Erythroblast (primary cell): ENCODE measurements at places on chromosomes 13 and 19.

- DNase-seq: no peak
Observed at GRCh38 chr13:97220151-97220900, 1.8 kb upstream of the MBNL2 start.

DNA sequence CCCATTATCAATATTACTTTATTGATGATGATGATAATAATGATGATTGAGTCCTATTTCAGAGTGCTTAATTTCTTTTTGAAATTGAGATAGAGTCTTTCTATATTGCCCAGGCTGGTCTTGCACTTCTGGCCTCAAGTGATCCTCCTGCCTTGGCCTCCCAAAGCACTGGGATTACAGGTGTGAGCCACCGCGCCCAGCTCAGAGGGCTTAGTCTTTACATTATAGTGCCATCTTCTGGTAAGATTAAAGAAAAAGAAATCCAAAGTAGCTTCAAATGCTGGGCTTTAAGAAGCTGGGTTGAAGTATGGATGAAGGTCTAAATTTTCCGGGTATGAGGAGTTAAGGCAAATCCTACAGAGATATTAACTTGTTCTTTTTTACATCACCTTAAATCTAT is 3.4 kb upstream of the ZNF333 start:
- peak; percentile 26 for DNase-seq

DNA sequence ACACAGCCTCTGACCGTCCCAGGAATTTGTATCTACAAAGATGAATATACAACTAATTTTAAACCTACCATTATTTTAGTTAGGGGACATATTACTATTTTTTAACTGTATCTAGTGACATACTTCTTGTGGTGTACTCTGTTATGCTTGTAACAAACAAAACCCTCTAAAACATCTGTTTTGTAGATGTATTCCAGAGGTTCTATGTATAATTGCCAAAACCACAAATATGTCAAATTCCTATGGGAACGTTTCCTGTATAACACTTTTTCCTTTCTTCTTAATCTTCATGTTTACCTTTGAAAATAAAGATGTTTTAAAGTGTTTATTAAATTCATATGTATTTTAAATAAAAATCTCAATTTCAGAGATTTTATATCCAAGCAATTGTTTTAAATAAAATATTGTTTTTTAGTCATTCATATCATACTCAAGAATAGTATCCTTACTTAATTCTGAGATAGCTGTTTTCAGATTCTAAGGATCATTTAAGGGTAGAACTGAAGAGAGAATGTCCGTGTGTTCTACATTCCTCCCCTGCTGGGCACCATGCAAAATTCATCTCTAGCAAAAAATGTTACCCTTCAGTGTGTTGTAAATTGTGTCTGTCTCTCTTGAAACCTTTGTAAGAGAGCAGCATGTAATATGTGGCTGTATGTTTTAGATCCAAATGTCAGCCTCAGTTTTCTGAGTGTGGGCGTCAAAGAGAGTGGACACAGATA is 1327.7 kb downstream of the EFNB2 start:
- DNase-seq: no peak

GRCh38 chr19:53112286-53112685 is 9.1 kb upstream of the ZNF160 start:
- no peak for DNase-seq

DNA sequence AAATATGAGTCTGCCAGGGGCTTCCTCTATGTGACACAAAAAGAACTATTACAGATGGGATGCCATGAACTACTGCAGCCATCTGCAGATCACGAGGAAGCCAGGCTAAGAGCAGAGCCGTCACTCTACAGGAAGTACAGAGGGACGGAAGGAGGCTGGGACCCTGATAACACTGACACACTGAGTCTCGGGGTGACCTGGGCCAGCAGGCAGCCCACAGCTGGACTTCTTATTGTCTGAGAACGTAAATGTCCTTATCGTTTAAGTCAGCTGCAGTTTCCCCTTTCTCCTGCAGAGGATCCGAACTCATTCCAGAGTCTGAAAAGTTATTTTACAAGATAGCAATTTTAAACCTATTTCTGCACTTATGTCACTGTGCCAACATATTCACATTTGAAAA is 20.7 kb downstream of the PARP4 start:
- no peak for DNase-seq

DNA sequence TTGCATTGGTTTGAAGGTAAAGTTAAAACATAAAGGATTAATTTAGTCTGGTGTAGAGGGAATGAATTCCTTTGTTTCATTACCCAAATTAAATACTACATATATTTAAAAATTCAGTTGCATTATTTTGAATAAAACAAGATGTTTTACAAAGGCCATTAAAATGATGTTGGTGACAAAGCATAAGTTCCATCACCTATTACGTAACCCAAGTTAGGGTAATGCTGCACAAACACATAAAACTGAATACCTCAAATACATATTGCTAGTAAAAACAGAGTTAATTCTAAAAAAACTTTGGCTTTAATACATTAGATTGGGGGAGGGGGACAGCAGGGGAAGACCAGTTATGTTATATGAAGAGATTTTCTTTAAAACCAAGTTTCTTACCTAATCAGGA is 80.3 kb downstream of the SERP2 start:
- no peak for DNase-seq

GRCh38 chr13:88857256-88857655 is 1186.1 kb downstream of the SLITRK5 start:
- no peak for DNase-seq

- DNase-seq: no peak
Observed at GRCh38 chr13:45215392-45216077, 14.7 kb upstream of the KCTD4 start.

DNA sequence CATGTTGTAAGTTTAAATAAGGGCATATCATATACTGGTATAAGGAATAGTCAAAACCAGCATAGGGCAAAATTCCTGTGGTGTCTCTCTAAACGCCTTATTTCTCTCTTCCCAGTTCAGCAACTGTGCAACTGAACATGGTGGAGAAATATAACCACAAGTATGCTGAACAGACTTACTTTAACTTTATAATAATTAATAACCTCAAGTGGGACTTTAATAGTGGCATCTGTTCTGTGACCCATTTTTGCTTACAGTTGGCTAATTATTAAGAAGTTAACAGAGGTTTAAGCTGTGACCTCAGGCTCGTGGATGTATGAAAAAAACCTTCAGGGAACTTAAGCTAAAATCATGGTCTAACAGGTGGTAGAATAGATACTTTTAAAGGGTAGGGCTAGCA is 54.3 kb downstream of the MICU2 start:
- DNase-seq: no peak

DNA sequence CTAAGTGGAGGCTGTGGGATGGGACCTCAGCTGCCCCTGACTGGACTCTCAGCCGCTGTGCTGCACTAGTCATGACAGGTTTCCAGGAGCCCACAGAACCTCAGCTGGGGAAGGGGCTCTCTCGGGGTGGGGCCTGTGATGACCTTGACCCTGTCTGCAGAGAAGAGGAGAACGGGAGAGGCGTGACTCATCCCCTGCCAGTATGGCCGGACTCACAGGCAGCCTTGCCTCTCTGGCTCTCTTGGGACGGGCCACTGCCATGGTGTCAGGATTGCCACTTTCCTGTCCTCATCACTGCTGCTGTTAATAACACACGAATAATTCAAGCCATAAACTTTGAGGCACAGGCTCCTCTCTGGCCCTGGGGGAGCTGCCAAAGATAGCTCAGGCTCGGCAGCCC is 295.3 kb downstream of the UQCRFS1 start:
- DNase-seq: no peak

- no peak for DNase-seq
Observed at GRCh38 chr13:78176880-78177279, 258.2 kb upstream of the EDNRB start.

GRCh38 chr13:103164251-103164650 is 98.0 kb upstream of the SLC10A2 start:
- no peak for DNase-seq

DNA sequence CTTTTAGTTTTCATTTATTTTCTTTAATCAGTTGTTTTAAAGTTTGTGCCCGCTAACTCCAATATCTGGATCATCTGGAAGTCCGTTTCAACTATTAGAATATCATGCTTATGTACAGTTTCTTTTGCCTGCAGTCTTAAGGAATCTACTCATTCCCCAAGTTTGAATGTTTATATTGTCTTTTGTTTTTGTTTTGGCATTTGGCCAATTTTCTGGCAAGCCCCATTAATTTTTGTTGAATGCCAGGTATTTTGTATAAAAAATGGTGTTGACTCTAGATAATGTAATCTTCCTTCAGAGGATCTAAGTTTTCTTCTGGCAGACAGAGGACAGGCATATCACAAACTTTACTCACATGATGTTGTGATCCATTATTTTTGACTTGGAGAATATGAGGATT is 11.1 kb upstream of the ZNF235 start:
- DNase-seq: no peak

GRCh38 chr13:30332456-30333143 is 25.2 kb upstream of the KATNAL1 start:
- DNase-seq: no peak

GRCh38 chr19:13441810-13442512 is 64.3 kb downstream of the CACNA1A start:
- peak; percentile 64 for DNase-seq

DNA sequence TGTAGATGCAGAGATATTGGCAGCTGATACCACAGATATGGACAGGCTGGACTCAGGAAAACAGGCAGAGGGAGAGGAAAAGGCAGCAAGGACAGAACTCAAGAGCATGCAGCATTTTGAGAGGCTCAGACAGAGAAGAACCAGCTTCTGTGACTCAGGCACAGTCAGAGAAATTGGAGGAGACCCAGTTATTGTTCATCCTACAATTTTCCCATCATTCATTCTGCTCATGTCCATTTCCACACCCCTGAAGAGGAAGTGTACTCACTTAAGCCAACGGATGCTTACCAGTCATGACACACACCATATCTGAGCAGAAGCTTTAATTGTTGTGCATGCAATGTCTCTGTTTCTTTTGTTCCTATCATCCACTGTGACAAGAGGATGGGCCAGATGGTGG is 359.8 kb upstream of the HTR2A start:
- DNase-seq: no peak

DNA sequence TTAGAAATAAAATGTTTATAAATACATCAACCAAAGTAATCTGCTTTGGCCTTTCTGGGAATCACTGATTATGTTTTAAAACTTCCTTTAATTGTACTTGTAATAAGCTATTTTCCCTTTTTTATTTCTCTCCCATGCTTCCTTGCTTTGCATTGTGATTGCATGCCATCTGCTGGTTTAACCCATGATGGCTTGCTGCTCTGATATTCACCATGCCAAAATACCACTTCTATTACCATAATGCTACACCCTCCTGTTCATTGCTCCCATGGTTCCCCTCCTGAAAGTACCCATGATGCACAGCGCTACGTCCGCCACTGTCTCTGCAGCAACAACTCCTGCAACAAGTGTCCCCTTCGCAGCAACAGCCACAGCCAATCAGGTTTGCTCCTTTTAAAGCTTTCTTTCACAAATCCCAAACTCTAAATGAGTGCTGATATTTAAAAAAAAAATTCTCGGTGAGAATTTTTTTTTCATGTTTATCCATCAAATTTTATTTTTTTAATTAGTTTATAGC is 67.7 kb upstream of the RAP2A start:
- DNase-seq: no peak

- peak; percentile 73 for DNase-seq
Observed at GRCh38 chr19:1503089-1503924, 9.5 kb downstream of the ADAMTSL5 start.

DNA sequence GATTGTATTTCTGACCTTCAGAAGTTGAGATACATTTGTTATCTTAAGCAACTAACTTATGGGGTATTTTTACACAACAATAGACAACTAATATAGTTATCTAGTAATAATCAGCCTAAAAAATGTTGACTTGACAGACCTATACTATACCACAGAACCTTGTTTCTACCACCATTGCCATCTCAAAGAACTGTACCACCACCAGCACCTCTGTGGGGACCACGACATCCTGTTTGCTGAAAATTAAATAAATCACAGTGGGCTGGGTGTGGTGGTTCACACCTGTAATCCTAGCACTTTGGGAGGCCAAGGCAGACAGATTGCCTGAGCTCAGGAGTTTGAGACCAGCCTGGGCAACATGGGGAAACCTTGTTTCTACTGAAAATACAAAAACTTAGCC is 24.0 kb downstream of the TSKS start:
- DNase-seq: no peak

DNA sequence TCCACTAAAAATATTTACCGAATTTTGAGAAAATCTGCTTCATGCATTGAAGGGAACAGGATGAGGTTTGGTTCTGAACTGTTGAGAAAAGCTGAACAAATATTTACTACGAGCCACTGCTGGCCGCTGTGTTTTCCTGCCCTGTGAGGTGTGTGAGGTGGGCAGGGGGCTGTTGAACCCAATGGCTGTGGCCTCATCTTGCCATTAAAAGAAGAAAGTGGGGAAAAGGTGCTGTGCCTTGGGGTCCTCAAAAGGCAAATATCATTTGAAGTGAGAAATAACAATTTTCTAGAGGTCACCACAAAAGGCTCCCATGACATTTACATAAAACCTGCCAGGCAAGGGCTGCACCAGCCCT is 44.7 kb downstream of the KLF2 start:
- DNase-seq: no peak
